Brain (organoid and tissue), 16 donors: ENCODE measurements at places on chromosomes 4 and X. TPM values are rescaled to one million over a fixed set of nuclear protein-coding genes. Genes with fewer than 3 reads are reported as not detected.

- no peak for DNase-seq
These were observed 5.2 kb downstream of the FOXO4 start for GRCh38 chrX:71100581-71101505.

DNA sequence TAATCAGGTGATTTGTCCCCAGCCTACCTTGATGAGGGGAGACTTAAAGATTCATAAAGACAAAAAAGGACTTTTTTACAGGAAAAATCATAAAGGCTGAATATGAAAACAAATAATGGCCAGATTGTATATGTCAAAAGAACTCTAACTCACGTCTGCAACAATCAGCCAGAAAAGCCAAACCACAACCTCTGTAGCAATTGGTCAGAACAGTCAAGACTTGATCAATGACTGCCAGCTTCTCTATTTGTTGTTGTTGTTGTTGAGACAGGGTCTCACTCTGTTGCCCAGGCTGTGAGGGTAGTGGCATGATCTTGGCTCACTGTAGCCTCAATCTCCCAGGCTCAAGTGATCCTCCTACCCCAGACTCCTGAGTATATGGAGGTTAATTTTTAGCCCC, 35.9 kb upstream of the PPA2 start:
- DNase-seq, result no peak

DNA sequence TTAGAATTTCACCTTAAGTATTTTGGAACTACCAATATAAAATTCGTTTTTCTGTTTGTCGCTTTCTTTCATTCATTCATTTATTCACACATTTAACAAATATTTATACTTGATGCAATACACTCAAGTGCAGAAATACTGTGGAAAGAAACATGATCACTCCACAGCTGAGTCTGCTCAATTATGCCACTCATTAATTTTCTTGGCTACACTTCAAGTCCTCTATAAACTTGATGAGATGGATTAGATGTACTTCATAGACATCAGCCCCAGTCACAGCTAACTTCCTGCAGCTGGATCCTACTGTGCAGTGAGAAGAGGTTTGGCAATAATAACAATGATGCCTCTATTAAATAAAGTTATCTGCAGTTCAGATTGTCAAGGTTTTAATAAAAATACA, 208.1 kb downstream of the PDGFC start:
- peak; percentile 48 for DNase-seq

The TMEM271 gene
- 2.1 TPM for polyA plus RNA-seq

The PLXNB3 gene
- polyA plus RNA-seq, result 38.0 TPM
